Stimulated activated CD8-positive, alpha-beta memory T cell treated with anti-CD3 and anti-CD28 coated beads, Interleukin-7, amount 100 ng/mL, for 1 hour (primary cell): ENCODE measurements at places on chromosomes 13 and 19.

- peak; percentile 56 for DNase-seq
Observed at GRCh38 chr19:1279782-1280341, 4.5 kb downstream of the FAM174C start.

- DNase-seq = no peak
Observed at GRCh38 chr13:112457485-112457884, 81.3 kb downstream of the SPACA7 start.

- no peak for DNase-seq
Observed at GRCh38 chr13:97188207-97188606, 33.9 kb upstream of the MBNL2 start.

GRCh38 chr13:102212729-102213128, 189.1 kb downstream of the FGF14 start:
- no peak for DNase-seq

DNA sequence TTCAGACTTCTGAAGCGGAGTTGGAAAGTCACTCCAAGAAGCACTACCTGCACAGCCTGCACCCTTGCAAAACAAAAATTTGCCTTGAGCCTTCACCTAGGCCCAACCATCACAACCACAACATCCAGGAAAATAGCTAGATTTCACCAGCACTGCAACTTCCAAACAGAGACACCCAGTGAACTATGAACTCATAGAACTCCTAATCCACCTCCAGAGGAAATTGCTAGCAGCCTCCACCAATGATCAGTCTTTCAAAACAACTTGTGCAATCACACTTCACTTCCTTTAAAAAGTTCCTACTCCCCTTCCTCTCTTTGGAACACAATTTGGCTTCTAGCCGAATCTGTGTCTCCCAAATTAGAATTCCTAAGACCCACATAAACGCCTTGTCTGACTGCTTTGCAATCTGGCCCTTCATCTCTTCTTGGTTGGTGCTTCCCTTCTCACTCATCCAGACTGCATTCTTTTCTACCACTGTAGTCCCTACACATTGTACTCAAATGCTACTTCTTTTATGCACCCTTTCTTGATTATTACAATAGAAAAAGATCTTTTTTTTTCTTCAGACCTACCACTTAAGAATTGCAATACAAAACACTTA, 489.2 kb upstream of the ARGLU1 start:
- DNase-seq = no peak

GRCh38 chr19:44822177-44822576, 13.3 kb downstream of the BCAM start:
- no peak for DNase-seq

DNA sequence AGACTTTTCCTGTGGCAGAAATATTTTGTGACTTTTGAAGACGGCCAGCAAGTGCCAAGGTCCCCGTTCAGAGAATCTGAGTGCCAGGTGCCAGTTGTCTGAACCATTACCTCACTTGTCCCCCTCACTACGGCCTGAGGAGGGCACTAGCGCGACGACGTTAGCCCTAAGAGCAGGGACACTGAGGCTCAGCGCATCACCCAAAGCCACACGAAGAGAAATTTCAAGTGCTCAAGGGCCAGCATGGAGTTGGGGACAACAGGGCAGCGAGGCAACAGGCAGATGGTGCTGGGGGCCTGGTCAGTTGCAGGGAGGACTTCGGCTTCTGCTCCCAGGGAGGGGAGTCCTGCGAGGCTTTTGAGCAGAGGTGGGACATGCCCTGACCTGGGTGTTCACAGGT, 9.5 kb upstream of the TYK2 start:
- DNase-seq = no peak

GRCh38 chr13:79533781-79534400, 52.9 kb downstream of the NDFIP2 start:
- no peak for DNase-seq

- DNase-seq = no peak
Observed at GRCh38 chr13:60009300-60010253, 154.2 kb downstream of the DIAPH3 start.

GRCh38 chr19:7887408-7888144, 734 bp upstream of the LRRC8E start:
- no peak for DNase-seq

DNA sequence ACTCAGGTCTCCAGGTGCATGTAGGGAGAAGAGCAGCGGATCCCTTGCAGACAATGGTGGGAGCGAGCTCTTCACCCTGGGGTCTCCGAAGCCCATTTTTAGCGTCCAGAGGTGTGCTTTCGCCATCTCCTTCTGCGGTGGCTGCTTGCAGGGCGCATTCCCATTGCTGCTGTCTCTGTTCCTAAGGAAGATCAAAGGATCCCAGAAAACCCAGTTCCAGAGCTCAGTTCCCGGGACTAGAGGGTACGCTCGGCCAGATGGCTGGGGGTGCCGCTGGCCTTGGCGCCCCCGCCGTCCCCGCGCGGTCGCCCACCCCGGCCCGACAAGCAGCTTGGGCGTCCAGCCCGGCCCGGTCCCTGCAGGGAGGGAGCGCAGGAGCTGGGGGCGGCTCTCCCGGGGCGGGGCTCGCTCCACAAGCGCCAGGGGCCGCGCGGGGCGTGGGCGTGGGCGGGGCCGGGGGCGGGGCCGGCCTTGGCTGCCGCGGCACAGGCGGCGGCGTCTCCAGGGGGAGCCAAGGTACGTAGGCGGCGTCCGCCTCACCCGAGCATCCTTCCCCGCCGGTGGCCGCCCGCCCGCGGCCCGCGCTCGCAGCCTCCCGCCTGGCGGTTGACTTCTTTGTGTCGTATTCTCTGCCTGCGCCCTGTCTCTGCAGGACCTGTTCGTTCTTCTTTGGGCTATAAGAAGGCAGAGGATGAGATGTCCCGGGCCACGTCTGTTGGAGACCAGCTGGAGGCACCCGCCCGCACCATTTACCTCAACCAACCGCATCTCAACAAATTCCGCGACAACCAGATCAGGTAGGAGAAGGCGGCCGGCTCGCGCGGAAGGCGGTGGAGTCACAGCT, 96.8 kb downstream of the ATP8A2 start:
- DNase-seq = no peak

DNA sequence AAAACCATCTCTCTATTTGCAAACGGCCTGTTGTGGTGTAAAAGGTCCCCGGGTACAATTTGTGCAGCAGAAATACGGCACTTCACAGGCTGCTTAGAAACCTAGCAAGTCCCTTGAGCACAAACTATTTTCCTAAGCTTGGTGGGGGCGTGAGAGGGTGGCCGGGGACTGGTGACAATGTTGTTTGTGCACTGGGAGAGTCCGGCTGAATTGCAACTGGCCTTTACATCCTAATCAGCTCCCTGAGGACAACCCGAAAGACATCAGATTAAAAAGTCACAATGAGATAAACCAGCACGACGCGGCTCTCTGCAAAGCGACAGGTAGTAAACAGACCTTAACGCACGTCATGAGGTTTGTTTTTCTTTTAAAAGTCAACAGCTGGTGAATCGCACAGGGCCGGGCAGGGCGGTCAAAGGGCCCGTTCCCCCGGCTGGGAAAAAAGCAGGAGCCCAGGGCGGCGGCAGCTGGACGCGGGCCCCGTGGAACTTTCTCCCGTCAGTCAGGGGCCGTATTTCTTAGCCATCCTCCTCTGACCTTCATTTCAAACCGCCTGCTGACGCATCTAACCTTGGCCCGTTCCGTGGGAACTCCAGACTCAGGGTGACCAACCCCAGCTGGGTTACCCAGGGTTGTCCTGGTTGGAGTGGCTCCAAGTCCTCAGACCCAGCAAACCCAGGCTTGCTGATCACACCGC, 112.3 kb downstream of the GADD45B start:
- DNase-seq = no peak
